Uterus (tissue), 4 donors: ENCODE measurements at places on chromosomes 11 and 22. TPM values are rescaled to one million over a fixed set of nuclear protein-coding genes. Genes with fewer than 3 reads are reported as not detected.

DNA sequence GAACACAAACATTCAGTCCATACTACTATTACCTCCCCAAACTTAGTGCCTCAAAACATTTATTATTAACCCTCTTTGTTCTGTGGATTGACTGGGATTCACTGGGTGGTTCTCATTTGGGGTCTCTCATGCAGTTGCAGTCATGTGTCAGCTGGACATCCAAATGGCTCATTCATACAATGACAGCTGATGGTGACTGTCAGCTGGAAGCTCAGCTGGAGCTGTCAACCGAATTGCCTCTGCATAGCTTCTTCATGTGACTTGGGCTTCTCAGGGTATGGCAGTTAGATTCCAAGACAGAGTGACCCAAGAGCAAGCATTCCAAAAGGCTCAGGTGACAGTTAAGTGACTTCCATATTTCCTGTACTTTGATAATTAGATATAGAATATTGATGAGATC is 85.2 kb downstream of the CCDC34 start:
- H3K27me3 ChIP-seq, result no peaks in the 10 kb centered on the region
- no peak for DNase-seq
- H3K4me1 ChIP-seq, result no peaks in the 10 kb centered on the region
- H3K36me3 ChIP-seq, result no peaks in the 10 kb centered on the region
- no peak overlapping the region for H3K4me3 ChIP-seq

GRCh38 chr11:113778111-113778910 is 1.3 kb upstream of the CLDN25 start:
- H3K4me3 ChIP-seq, result no peak overlapping the region
- H3K36me3 ChIP-seq, result no peaks in the 10 kb centered on the region
- no peak overlapping the region for H3K27ac ChIP-seq
- H3K4me1 ChIP-seq, result no peaks in the 10 kb centered on the region
- no peaks in the 10 kb centered on the region for H3K27me3 ChIP-seq

DNA sequence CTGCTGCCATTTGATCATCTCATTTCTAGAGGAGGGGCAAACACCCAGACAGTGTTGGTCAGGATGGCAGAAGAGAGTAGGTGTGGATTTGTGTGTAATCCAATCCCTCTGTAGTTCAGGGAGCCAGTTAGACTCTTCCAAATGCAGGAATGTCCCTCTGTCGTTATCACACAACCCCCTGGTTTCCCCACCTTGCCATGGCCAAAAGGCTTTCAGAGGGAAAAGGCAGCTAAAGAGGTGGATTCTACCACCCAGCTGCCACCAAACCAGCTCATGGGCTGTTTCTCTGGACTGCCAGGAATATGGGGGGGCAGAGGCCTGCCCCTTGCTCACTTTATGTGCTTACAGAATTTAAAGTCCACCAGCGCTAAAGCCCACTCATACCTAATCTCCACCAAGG is 18.1 kb downstream of the TSKU start:
- no peaks in the 10 kb centered on the region for H3K4me1 ChIP-seq
- H3K27me3 ChIP-seq, result no peaks in the 10 kb centered on the region
- no peak overlapping the region for H3K4me3 ChIP-seq
- DNase-seq, result peak; percentile 10

MUC6 gene
- total RNA-seq, result 0.43 TPM

DNA sequence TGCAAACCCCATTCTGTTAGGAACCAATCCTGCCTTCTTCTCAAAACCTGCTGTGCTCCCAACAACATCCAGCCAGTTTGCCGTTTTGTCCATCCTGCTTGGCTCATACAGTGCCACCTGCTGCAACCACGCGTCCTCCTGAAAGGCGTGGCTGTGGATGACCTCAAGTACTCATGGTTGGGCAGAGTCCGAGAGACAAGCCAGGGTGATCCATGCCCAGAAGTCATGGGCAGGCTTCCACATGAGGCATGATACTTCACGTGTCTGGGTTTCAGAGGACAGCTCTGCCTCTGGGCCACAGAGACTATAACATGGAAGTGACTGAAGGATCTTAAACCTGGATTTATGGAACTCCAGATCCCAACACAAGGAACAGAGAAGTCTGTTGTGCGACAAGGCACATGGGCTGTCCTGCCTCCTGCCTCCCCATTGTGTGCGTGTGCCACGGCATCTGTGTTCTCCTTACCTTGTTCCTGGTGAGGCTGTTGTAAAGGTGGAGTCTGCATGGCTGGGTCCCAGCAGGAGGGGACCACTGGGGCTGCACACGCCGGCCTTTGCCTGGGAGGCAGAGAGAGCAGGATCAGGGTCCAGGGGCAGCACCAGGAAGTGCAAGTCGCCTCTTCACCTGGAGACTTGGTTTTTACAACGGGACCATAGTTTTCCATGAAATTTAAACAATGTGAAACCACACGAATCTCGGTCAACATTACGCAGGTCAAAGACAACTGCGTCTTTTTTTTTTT is 15.4 kb downstream of the CARS1 start:
- peaks cover 5% of the 10 kb centered on the region for H3K4me1 ChIP-seq
- no peak for DNase-seq
- H3K36me3 ChIP-seq, result no peaks in the 10 kb centered on the region
- no peak overlapping the region for H3K27ac ChIP-seq

TSGA10IP gene
- total RNA-seq, result not detected

DNA sequence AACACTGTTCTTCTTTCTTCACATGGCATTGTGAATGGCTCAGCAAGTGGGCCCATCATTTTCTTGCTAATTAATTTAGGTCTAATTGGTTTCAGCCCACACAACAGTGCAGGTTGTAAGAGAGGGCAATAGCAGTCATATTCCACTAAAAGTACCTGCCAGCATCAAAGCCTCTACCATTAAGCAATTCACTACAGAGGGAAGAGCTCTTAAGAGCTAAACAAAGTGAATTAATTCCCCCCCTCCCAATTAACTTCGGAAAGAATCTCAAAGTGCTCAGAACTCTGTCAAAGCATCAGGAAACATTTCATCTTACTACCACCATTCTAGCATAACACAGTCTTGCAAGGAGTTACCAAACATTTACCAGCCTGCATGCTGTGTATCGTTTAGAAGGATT is 133.9 kb upstream of the UBASH3B start:
- H3K4me3 ChIP-seq, result no peak overlapping the region
- no peak for DNase-seq
- H3K36me3 ChIP-seq, result no peaks in the 10 kb centered on the region
- H3K27me3 ChIP-seq, result no peaks in the 10 kb centered on the region

HRAS gene
- 35.3 TPM for total RNA-seq

DNA sequence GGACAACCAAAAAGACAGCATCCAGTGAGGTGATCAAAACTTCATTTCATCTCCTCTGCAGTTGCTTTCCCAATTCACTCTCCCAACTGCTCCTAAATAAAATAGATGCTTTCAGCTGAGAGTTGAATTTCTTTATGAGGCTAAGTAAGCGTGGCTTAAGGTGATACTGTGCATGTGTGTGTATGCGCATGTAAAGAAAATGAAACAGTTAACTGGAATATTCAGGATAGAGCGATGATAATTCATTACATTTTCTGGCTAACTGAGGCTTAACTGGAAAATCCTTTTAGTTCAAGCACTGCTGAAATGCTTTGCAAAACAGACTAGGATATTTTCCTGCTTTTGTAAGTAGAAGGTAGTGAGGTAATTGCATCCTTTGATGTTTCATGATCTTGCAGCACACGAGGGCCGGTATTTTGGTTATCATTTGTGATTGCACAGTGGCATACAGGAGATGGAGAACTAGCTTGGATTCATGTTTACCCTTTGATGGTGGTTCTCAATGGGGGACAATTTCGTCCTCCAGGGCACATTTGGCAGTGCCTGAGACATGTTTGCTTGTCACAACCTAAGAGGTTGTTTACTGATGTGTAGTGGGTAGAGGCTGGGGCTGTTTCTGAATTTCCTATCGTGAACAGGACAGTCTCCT is 71.2 kb downstream of the ZBTB16 start:
- DNase-seq, result no peak
- peak overlapping the region; percentile 100 for H3K27ac ChIP-seq

ALX4 gene
- total RNA-seq, result 0.73 TPM

DNA sequence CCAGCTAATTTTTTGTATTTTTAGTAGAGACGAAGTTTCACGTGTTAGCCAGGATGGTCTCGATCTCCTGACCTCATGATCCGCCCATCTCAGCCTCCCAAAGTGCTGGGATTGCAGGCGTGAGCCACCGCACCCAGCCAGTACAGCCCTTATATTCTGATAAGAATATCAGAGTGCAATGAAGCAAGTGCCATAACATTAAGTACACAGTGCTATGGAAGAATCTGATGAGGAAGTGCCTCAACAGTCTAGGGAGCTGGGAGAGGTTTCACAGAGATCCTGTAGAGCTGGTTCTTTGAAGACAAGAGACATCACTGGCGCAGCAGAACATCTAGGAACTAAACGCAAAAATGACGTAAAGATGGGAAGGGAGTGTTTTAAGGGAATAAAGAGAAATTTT is 2.1 kb downstream of the RTCB start:
- DNase-seq, result no peak
- no peaks in the 10 kb centered on the region for H3K4me1 ChIP-seq
- no peaks in the 10 kb centered on the region for H3K36me3 ChIP-seq
